ENCODE measurements at places on chromosomes 11 and 22.
A peak's percentile ranks its signal among the peaks of the same experiment; 100 is the strongest.

DNA sequence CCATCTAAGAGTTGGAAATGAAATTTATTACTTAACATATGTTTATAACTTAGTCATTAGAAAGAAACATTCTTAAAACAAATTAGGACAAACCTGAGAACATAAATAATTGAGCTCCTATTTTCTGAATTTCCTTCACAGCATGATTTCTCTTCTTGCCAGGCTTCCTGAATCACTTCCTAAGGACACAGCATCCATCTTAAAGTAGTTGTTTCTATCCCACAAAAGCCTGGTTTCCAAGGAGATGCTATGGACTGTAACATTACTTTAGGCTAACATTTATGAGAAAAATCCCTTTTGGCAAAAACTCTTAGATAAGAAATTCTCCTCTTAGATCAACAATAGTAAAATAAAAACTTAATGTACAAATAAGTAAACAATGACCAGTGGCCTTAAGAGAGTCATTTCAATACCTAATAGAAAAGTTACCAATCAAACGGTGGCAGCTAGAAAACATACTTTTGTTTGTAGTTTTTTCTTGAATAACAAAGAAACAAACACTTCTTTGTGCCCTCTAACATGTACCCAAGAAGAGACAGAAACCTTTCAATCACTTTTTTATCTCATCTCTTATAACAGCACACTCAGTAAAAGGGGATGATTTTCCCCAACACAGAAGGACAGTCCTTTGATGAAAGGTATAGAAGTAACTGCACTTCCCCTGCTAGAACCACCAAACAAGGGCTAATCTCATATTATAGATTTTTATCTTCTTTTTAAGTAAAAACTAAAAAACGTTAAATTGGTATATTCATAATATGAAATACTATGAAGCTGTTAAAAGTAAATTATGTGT, 74.5 kb downstream of the TTC28 start:
- DNase-seq, result no peak

- peak; percentile 31 for DNase-seq
These were observed 807.6 kb downstream of the BRD1 start for GRCh38 chr22:49019737-49020713.

- no peak for DNase-seq
These were observed 39.0 kb upstream of the CD44 start for GRCh38 chr11:35100013-35100383.

GRCh38 chr11:18259259-18259658, 6.8 kb upstream of the SAA1 start:
- no peak for DNase-seq

DNA sequence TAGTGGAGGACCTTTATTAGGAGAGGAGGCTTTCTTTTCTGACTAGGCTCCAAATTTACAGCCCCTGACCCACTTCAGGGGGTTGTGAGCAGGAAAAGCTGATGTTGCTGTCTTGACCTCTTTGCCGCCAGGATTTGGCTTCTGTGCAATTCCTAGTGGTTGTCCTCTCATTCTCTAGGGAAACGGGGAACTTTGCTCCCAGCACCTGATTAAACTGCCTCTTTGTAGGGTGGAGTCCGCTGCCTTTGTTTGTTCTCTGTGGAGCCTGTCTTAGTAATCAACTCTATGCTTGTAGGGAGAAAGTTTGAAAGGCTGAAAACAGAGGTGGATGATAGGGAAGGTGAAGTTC, 16.3 kb downstream of the CTNND1 start:
- no peak for DNase-seq
